ENCODE measurements at places on chromosomes 3 and 15.

- DNase-seq, result no peak
Measured at GRCh38 chr3:40768536-40768935, 243.8 kb downstream of the ZNF621 start.

GRCh38 chr3:114624571-114625181 is 330.8 kb downstream of the TIGIT start:
- DNase-seq, result no peak

DNA sequence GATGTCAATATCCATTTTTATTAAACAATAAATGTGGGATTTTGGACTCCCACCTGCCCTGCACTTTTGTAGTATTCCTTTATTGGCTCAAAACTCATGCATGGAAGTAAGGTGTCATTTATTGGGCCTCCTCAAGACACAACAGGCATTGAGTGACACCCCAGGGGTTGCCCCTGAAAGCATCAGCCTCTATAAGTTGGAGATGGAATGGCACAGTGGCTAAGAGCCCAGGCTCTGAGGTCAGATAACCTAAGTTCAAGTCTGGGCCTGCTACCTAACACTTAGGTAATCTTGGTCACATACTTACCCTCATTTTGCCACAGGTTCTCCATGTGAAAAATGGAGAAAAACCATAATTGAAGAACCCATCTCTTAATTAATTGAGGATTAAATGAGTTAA is 4.6 kb downstream of the CAPN3 start:
- DNase-seq, result no peak

GRCh38 chr3:183825456-183826161 is at the start of gene MAP6D1:
Gene MAP6D1, minus strand, starts transcription at chr3:183825577. Its CDS starts 30 bp downstream, at chr3:183825547.
- peak; percentile 18 for DNase-seq

- no peak for DNase-seq
Measured at GRCh38 chr15:95799286-95800200, 531.0 kb upstream of the NR2F2 start.

DNA sequence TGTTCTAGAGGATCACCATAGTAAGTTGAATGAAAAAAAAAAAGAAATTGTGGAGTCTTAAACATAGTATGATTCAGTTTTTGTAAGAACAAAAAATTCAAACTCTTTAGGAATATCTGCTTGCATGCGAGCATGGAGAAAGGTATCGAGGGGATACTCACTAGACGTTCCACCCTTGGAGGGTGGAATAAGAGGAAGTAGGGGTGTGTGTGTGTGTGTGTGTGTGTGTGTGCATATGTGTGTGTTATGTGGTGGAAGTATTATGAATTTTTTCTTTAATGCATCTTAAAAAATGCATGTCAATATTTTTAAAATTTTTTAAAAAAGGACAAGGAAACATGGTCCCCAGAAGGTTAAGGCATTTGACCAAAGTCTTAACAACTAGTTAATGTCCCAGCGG is 26.5 kb upstream of the SIAH2 start:
- DNase-seq, result no peak

DNA sequence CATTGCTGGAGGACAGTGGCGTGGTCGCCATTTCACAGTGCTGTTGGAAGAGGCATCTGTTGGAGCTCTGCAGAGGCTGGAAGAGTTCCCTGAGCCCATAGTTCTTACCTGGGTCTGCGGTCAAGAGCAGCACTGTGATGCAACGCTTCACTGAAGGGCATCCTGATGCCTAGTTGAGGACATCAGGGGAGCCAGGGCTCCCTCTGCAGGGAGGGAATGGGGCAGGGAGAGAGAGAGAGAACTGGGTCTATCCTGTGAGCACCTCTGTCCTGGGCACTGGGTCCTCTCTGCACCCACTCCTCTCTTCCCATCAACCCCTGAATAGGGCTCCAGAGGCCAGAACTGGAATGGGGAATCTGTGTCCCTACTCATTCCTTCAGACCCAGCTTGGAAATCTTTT is 23.9 kb upstream of the MOBP start:
- no peak for DNase-seq

Data from activated CD8-positive, alpha-beta memory T cell treated with anti-CD3 and anti-CD28 coated beads for 1 hour (primary cell).